ENCODE measurements at places on chromosomes 3 and 15.

GRCh38 chr3:116037954-116038911 lies 407.1 kb downstream of the LSAMP start:
- DNase-seq = no peak

DNA sequence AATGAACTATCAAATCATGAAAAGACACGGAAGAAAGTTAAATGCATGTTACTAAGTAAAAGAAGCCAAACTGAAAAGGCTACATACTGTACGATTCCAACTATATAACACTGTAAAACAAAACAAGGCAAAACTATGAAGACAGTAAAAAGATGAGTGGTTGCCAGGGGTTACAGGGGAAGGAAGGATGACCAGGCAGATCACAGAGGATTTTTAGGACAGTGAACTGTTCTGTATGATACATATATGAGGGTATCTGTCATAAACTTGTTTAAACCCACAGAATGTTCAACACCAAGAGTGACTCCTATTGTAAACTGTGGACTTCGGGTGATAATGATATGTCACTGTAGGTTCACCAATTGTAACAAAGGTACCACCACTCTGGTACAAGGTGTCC lies 60.6 kb downstream of the CHSY1 start:
- DNase-seq = no peak

DNA sequence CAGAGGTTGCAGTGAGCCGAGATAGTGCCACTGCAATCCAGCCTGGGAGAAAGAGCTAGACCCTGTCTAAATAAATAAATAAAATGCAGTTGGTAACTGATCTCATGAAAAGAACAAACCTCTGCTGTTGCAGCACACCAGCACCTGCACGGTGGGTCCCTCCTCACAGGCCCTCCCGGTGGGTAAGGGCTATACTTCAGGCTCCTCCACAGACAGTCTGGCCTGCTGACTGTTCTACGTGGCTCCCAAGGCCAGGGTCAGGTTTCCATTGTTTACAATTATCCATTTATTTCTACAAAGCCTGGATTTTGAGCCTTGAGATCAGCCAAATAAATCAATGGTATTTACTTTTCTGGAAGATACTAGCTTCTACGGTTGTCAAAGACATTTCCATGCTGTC lies 5.1 kb upstream of the APBA2 start:
- no peak for DNase-seq

DNA sequence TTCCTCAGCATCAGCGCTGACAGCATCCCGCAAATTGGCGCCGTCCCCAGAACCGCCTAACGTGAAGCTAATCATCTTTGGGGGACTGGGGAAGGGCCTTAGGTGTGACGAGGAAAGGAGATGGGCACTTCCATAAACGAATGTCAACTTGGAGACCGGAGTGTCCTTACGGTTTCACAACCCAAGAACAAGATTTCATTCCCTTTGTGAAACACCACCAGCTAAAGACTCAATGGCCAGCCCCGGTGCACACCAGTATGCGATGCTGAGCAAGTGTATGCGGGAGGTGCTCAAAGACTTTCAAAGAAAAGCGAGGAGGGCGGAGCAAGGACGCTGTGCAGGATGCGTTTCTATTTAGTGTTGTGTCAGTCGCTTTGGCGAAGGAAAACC lies 759 bp upstream of the TTBK2 start:
- peak; percentile 50 for DNase-seq

DNA sequence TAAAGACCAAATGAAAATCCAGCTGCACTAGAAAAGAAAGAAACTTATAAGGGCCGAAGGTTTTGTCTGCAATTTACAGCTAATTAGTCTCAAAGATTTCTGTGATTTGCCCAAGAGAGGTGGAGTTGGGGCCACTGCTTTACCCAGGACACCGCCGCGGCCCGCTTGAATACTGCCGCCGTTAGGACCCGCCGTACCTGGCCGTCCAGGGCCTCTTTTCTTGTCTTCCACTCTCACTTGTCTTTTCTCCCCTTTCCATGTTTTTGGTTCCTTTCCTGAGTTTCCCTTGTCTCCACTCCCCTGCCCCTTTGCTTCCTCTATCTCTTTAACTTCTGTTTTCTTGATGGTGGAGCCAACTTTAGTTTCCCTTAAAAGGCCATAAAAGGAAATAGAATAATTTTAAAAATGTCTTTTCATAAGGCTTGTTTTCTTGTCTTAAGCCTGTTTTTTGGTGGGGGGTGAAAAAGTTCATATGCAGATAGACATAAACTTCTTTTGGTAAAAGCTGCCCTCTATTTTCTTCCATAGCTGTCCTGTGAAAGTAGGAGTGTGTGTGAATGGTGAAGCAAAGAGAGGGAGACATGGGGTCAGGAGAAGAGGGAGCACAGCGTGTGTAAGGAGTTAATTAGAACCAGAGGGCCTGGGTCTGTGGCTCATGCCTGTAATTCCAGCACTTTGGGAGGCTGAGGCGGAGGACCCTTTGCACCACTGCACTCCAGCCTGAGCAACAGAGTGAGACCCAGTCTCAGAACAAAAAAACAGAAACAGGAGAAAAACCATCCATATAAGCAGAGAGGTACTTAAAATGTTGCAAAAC lies 16.0 kb upstream of the CCNL1 start:
- no peak for DNase-seq

GRCh38 chr3:172577987-172578570 lies 54.8 kb upstream of the TNFSF10 start:
- DNase-seq = no peak

Measured in NCI-H526 (cell line).